ENCODE measurements at places on chromosomes 4 and X. TPM values are rescaled to one million over a fixed set of nuclear protein-coding genes. Genes with fewer than 3 reads are reported as not detected.

Gene SLC4A4
- total RNA-seq = 24.8 TPM

Gene RHOXF2
- under 0.01 TPM for total RNA-seq

Gene UGT2B11
- total RNA-seq = not detected

Gene C4orf36
- 0.72 TPM for total RNA-seq

Gene AKAP4
- total RNA-seq = not detected

Gene ATP6AP2
- total RNA-seq = 161 TPM

Gene UGT8
- total RNA-seq = not detected

Gene TBX22
- not detected for total RNA-seq

Gene TSPAN6
- total RNA-seq = 37.3 TPM

Gene ABCG2
- total RNA-seq = 0.59 TPM

Gene UPF3B
- 1.8 TPM for total RNA-seq

Gene BTK
- not detected for total RNA-seq

Gene GLRA2
- not detected for total RNA-seq

GRCh38 chrX:154795016-154795415, 10.3 kb downstream of the MPP1 start:
- no peak overlapping the region for H3K4me3 ChIP-seq
- H3K4me1 ChIP-seq = peaks cover 12% of the 10 kb centered on the region
- H3K27ac ChIP-seq = no peak overlapping the region
- H3K36me3 ChIP-seq = no peaks in the 10 kb centered on the region

GRCh38 chr4:23881052-23881501, 8.8 kb downstream of the PPARGC1A start:
- H3K4me3 ChIP-seq = no peak overlapping the region
- no peaks in the 10 kb centered on the region for H3K27me3 ChIP-seq
- no peaks in the 10 kb centered on the region for H3K4me1 ChIP-seq
- H3K36me3 ChIP-seq = no peaks in the 10 kb centered on the region
- H3K27ac ChIP-seq = no peak overlapping the region
- no peak for DNase-seq

GRCh38 chr4:130008461-130008860, 912.5 kb downstream of the C4orf33 start:
- no peaks in the 10 kb centered on the region for H3K36me3 ChIP-seq
- no peak overlapping the region for H3K27ac ChIP-seq
- no peak overlapping the region for H3K4me3 ChIP-seq
- DNase-seq = no peak

- DNase-seq = no peak
- no peak overlapping the region for H3K27ac ChIP-seq
- H3K27me3 ChIP-seq = no peaks in the 10 kb centered on the region
- no peak overlapping the region for H3K4me3 ChIP-seq
- H3K36me3 ChIP-seq = no peaks in the 10 kb centered on the region
Measured at GRCh38 chr4:28006021-28006420, 1145.4 kb downstream of the STIM2 start.

GRCh38 chr4:15784959-15785634, 7.0 kb downstream of the CD38 start:
- H3K27ac ChIP-seq = no peak overlapping the region
- DNase-seq = no peak
- H3K4me1 ChIP-seq = no peaks in the 10 kb centered on the region
- H3K36me3 ChIP-seq = no peaks in the 10 kb centered on the region

- no peaks in the 10 kb centered on the region for H3K27me3 ChIP-seq
- H3K4me1 ChIP-seq = no peaks in the 10 kb centered on the region
- no peak for DNase-seq
- H3K27ac ChIP-seq = no peak overlapping the region
- H3K4me3 ChIP-seq = no peak overlapping the region
Measured at GRCh38 chr4:166896254-166896653, 338.0 kb downstream of the SPOCK3 start.

GRCh38 chrX:20515841-20516461, 249.2 kb upstream of the RPS6KA3 start:
- no peak for DNase-seq
- no peak overlapping the region for H3K4me3 ChIP-seq
- H3K27me3 ChIP-seq = no peaks in the 10 kb centered on the region
- H3K27ac ChIP-seq = peak overlapping the region; percentile 53
- peaks cover 27% of the 10 kb centered on the region for H3K4me1 ChIP-seq

GRCh38 chr4:151563194-151563593, 154.2 kb downstream of the FHIP1A start:
- H3K4me3 ChIP-seq = no peak overlapping the region
- H3K27ac ChIP-seq = no peak overlapping the region
- H3K27me3 ChIP-seq = no peaks in the 10 kb centered on the region
- no peak for DNase-seq
- no peaks in the 10 kb centered on the region for H3K36me3 ChIP-seq

GRCh38 chr4:74934016-74934831, 1.3 kb downstream of the PARM1 start:
- H3K4me3 ChIP-seq = peak overlapping the region; percentile 65
- DNase-seq = peak; percentile 68
- no peak overlapping the region for H3K27ac ChIP-seq
- no peaks in the 10 kb centered on the region for H3K36me3 ChIP-seq
- H3K27me3 ChIP-seq = peaks cover 39% of the 10 kb centered on the region

DNA sequence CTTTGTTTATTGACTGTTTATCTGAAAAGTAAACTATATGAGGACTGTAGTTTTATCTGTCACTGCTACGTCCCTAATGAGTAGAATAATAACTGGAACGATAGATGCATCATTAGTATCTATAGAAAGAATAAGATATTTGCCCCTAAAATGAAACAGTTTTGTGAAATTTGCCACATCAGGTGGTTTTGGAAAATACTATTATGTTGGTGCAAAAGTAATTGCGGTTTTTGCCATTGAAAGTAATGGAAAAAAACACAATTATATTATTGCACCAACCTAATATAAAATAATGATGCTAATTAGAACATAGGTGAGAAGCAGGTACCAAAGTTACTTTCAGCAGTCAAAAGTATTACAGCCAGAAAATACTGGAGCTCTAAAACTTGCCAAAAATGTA, 158.3 kb downstream of the PABPC4L start:
- no peaks in the 10 kb centered on the region for H3K4me1 ChIP-seq
- H3K27me3 ChIP-seq = no peaks in the 10 kb centered on the region
- H3K27ac ChIP-seq = no peak overlapping the region
- H3K36me3 ChIP-seq = no peaks in the 10 kb centered on the region

GRCh38 chr4:112881842-112882241, 167.6 kb upstream of the ANK2 start:
- H3K27ac ChIP-seq = no peak overlapping the region
- no peak for DNase-seq
- H3K36me3 ChIP-seq = no peaks in the 10 kb centered on the region
- H3K27me3 ChIP-seq = peaks cover 4% of the 10 kb centered on the region

DNA sequence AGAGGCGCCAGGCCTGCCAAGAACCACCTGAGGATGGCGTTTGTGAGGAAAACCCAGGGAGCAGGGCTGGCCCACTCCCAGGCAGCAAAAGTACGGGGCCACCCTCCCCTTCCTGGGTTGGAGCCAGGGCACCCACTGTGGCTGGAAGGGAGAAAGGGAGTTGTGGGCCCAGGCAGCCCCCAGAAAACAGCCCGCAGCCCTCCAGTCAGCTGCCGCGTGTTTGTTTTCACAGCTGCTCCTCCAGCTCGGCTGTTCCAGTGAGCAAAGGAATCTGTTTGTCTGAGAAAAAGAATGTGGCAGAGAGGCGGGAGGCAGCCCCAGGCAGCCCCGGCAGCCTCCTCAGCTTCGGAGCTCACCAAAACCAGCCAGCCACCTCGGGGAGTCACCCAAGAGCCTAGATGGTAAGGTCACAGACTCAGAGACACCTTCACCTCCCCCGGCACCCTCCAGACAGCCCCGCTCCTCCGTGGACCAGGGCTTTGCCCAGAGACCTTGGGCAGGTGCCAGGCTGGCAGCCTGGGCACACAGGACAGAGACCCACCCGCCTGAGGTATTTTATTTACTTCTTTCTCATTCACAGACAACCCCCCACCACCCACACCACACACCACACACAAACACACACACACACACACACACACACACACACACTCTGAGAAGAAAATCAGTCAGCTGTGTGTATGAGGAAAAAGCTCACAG, 338.1 kb downstream of the BCOR start:
- H3K27ac ChIP-seq = peak overlapping the region; percentile 78
- peak; percentile 67 for DNase-seq
- H3K36me3 ChIP-seq = no peaks in the 10 kb centered on the region

DNA sequence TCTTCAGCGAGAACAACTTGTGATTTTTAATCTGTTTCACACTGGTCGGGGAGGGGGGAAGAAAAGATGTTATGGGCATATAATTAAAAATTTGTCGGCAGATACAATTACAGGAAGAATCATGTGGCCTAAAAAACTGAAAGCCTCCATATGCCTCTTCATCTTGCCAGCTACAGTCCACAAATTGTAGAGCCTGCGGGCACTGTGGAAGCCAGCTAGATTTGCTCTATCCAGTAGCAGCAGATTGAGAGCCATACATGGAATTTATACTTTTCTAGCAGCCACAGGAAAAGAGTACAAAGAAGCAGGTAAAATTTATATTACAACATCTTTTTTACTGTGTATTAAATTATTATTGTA, 147.3 kb downstream of the TBL1X start:
- H3K4me1 ChIP-seq = peaks cover 5% of the 10 kb centered on the region
- H3K27me3 ChIP-seq = no peaks in the 10 kb centered on the region

DNA sequence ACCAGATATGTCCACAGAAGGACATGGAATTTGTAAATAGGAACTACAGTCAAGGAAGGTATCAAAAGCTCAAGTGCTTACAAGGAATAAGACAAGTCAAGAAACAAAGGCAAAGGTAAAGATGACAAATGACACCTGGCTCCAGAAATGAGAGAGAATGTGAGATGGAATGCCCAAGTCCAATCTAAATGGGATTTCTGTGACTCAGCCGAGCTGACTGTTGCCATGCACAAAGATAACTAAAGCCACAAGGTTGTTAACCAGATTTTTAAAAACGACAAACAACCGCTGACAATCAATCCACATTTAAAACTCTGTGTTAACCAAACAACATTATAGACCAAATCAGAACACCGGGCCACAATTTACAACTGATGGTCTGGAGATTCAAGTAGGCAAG, 1.1 kb downstream of the NFXL1 start:
- peak overlapping the region; percentile 83 for H3K27ac ChIP-seq
- H3K4me3 ChIP-seq = peak overlapping the region; percentile 98
- H3K4me1 ChIP-seq = peaks cover 14% of the 10 kb centered on the region
- DNase-seq = peak; percentile 75

- H3K36me3 ChIP-seq = no peaks in the 10 kb centered on the region
- no peaks in the 10 kb centered on the region for H3K4me1 ChIP-seq
- H3K27ac ChIP-seq = no peak overlapping the region
- peaks cover 27% of the 10 kb centered on the region for H3K27me3 ChIP-seq
- DNase-seq = peak; percentile 35
Measured at GRCh38 chrX:39336671-39337311, 535.5 kb downstream of the MID1IP1 start.

DNA sequence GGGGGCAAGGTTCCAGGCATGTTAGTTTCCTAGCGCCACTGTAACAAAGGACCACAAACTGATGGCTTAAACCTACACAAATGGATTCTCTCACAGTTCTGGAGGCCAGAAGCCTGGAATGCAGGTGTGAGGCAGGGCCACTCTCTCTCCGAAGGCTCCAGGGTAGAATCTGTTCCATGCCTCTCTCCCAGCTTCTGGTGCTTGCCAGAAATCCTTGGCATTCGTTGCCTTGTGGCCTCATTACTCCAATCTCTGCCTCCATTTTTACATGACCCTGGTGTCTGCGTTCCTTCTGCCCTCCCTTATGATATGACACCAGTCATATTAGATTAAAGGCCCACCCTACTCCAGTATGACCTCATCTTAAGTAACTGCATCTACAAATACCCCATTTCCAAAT, 39.6 kb downstream of the CLDN34 start:
- H3K36me3 ChIP-seq = no peaks in the 10 kb centered on the region
- H3K27me3 ChIP-seq = no peaks in the 10 kb centered on the region
- H3K27ac ChIP-seq = no peak overlapping the region
- no peak overlapping the region for H3K4me3 ChIP-seq

DNA sequence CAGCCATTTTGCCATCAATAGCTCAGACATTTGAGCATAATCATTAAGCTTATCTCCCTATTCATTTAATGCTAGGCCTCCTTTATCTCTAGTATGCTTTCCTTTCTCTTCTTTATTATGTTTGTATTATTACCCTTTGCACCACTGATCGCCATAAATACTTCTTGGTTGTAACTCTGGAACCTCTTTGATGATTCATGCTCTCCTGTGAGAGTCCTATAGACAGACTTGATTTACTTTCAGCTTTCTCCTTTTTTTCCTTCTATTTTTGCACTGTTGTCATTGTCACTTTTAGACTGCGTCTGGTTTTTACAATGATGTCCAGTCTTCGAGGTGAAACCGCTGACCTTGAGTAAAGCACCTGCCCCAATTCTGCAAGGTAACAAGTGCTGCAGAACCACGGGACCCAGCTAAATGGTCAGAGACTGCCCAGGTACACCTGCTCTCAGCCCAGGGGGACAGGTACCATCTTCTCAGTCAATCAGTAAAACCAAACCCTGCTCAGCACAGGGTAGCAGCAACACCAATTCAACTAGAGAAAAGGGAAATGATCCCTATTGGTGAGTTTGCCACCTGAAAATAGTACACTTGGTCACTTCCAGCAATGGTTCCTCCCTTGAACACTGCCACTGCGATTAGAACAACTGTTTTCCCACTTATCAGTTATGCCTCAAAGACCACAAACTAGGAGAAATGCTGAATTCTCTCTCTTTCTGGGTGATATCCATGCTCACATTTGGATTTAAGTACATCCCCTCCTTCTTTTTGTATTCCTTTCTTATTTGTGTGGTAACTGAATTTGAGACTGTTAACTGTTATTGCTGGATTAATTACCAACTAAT, 125.1 kb downstream of the MAML3 start:
- H3K4me3 ChIP-seq = no peak overlapping the region
- DNase-seq = no peak
- peaks cover 8% of the 10 kb centered on the region for H3K27me3 ChIP-seq

DNA sequence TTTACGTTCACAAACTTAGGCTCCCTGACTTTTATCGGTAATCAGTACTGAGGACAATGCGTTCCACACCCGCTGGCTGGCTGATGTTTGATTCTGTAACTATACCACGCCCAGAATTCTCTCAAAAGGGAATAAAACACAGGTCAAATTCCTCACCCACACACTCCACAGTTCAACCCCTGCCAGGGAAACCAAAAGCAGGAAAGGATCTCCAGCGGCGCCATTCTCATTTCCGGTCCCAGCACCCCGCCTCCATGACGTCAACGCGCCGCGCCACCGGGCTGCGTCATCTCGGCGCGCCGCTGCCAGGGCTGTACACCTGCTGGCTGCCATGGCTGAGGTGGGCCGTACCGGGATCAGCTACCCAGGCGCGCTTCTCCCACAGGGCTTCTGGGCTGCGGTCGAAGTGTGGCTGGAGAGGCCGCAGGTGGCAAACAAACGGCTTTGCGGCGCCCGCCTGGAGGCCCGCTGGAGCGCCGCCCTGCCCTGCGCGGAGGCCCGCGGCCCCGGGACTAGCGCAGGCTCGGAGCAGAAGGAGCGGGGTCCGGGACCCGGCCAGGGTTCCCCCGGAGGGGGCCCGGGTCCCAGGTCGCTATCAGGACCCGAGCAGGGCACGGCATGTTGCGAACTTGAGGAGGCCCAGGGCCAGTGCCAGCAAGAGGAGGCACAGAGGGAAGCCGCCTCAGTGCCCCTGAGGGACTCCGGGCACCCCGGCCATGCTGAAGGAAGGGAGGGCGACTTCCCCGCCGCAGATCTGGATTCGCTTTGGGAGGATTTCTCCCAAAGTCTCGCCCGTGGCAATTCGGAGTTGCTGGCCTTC, at the start of the genes ACOX3 and TRMT44:
TSS of gene ACOX3 (minus strand) at position 232 of the 820 bp plus-strand sequence. CDS start 24,202 bp downstream, outside the sequence.
TSS of gene TRMT44 (plus strand) at position 286 of the 820 bp plus-strand sequence. CDS start at position 332, 46 bp downstream.
- H3K4me1 ChIP-seq = peaks cover 30% of the 10 kb centered on the region
- H3K4me3 ChIP-seq = peak within 1 kb of the TSS; percentile 76
- H3K36me3 ChIP-seq = no peaks in the 10 kb centered on the region
- no peaks in the 10 kb centered on the region for H3K27me3 ChIP-seq
- DNase-seq = peak; percentile 96
- peak within 1 kb of the TSS; percentile 90 for H3K27ac ChIP-seq
